ENCODE measurements at places on chromosomes 7 and 10.

DNA sequence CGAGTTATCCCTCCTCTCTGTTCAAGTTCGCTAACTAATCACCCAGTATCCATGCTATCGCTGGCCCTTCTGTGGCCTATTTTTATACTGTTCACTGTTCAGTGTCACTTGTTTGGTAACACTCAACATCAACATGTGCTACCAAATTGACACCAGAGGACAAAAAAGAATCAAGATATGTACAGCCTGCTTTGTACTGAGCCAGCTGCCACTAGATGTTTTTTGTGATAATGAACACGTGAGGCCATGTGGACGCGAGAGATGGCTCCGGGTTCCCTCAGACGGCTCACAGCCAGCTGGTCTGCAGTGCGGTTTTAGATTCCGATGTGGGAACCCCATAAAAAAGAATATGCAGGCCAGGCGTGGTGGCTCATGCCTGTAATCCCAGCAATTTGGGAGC is 21.2 kb downstream of the CAV1 start:
- DNase-seq = no peak

- no peak for DNase-seq
These were observed 42.9 kb upstream of the IKZF1 start for GRCh38 chr7:50261593-50261992.

- no peak for DNase-seq
These were observed 216.6 kb upstream of the YAE1 start for GRCh38 chr7:39349452-39350123.

DNA sequence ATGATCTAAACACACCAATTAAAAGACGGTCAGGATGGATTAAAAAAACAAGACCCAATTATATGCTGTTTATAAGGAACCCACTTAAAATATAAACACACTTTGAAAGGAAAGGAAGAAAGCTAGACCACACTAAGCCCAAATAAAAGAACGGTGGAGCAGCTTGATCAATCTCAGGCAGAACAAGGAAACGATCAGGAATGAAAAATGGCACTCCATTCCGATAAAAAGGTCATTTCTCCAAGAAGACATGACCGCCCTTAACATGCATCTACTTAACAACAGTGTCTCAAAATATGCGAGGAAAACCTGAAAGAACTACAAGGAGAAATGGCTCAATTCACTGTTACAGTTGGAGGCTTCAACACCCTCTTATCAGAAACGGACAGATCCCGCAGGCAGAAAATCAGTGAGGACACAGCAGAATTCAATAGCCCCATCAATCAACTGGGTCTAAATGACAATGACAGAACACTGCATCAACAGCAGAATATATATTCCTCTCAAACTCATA is 210.0 kb downstream of the MAD1L1 start:
- no peak for DNase-seq

DNA sequence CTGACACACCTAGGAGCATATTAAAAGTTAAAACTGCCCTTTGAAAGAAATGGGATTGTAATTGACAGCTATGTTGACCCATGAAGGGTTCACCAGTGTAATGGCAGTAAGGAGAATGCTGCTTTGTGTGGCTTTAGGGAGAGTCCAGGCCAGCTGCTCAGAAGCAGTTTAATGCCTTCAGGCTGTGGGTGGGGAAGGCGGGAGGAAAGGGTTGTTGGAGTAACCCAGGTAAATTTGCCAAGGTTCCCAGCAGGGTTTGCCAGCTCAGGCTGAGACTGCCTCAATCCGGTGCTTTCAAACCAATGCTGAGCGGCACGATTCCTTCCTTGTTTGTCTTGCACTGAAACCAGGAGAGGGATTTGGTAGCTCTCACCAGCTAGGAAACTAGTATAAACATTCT is 637.2 kb downstream of the INHBA start:
- DNase-seq = no peak

GRCh38 chr10:71512761-71513539 is 116.2 kb downstream of the CDH23 start:
- no peak for DNase-seq

- peak; percentile 33 for DNase-seq
These were observed 941 bp upstream of the LUC7L2 start for GRCh38 chr7:139358541-139359365.

DNA sequence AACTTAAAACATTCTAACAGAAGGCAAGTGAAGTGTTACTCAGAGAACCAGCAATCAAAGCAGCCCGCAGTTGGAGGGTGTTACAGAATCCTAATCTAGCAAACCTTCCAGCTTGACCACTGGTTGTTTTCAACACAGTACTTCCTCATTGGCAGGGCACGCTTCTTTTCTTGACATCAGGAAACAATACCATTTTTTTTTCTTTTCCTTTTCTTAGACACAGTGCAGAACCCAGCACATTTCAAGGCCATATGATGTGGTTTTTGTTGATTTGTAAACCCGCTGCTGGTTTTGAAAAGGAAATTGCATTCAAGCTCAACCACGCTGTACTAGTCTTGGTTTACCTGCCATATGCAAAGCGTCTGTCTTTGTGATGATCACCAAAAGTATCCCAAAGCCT is 33.4 kb downstream of the RHOBTB1 start:
- no peak for DNase-seq

DNA sequence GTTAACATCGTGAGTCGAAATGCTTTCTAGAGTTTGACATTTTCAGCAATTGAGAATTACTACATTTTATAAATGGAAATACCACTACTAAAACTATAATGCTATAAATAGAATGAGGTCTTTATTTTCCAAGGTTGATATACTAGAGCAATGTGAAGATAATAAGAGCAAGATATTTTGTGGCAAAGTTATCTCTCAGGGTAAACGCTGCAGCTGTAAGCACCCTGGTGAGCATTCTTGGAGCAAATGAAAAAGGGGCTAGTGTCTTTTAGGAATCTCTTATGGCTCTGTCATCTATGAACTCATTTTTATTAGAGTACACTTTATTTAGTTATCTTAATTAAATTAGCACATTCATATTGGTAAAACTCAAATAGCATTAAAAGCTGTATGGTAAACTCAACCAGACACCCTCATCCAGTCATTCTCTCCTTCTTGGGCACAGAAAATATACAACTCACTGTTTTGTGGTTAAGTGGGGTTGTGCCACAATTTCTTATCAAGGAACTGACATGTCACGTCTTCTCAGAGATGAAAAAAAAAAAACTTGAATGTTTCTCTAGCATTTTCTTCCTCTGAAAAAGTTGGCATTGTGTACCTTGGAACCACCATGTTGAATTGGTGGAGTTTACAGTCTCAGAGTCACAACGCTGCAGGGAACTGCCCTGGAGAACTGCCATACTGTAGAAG is 289.5 kb upstream of the PFKP start:
- no peak for DNase-seq

DNA sequence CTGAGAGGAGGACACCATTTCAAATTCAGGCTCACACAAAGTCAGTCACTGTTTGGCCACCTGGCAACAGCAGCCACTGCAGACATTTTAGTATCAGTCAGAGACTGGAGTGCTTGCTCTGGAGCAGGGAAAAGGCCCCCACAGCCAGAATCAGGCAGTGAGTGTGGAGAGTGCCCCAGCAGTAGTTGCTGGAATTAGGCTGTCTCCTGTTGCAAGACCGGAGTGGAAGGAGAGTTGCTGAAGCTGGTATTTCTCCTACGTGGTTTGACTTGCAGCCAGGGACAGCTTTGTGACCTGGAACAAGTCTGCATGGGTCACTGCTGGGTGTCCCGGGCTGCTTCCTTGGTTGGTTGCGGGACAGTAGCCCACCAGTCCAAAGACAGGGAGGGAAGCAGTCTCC is 78.4 kb upstream of the TMEM168 start:
- no peak for DNase-seq

- peak; percentile 8 for DNase-seq
These were observed 187.9 kb upstream of the MALRD1 start for GRCh38 chr10:18860631-18861240.

- DNase-seq = no peak
These were observed 3.3 kb downstream of the LFNG start for GRCh38 chr7:2522780-2523433.

DNA sequence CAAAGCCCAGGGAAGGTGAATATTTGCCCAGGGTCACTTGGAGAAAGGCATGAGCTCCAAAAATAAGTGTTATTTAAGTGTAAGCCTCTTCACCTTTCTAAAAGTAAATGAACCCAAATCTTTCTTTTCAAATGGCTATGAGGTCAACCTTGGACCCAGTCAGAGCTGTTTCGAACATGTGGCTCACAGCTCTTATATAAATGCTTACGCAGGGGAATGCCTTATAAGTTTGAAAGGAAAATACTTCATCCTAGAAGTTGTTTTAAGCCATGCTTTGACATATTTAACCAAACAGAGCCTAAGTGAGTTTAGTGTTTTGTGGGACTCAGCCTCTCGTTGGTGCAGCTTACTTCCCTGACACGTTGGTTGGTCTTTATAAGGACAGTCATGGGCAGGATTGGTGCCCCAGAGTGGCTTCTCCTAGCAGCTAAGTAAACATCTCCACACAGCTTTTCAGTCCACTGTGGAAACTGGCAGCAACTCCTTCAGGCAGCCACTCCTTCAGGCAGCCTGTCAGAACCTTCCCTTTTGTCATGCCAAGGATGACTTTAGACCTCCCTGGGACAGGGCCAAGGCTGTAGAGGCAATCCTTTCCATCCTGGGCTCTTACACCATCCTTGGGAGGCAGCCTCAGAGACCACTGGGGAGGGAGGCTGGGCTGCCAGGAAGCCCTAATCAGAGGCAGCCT is 43.6 kb downstream of the MINDY4 start:
- DNase-seq = no peak

DNA sequence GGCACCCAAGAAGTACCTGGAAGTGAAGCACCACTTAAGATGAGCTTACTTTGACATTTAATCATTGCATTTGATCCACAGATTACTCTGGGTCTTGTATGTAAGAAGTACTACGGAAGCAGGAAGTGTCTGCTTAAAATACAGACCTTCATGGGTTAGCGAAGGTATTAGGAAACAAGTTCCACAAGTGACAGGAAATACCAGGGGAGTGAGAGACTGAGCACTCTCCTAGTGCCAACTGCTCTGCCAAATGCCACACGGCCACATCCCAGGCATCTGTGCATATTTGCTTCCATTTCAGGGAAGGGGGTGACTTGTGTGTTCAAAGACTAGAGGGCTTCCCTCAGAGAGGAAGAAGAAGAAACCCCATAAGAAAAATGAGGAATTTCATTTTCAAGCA is 57.2 kb upstream of the ANK3 start:
- DNase-seq = no peak

GRCh38 chr10:77240041-77240652 is 397.5 kb downstream of the KCNMA1 start:
- peak; percentile 70 for DNase-seq

DNA sequence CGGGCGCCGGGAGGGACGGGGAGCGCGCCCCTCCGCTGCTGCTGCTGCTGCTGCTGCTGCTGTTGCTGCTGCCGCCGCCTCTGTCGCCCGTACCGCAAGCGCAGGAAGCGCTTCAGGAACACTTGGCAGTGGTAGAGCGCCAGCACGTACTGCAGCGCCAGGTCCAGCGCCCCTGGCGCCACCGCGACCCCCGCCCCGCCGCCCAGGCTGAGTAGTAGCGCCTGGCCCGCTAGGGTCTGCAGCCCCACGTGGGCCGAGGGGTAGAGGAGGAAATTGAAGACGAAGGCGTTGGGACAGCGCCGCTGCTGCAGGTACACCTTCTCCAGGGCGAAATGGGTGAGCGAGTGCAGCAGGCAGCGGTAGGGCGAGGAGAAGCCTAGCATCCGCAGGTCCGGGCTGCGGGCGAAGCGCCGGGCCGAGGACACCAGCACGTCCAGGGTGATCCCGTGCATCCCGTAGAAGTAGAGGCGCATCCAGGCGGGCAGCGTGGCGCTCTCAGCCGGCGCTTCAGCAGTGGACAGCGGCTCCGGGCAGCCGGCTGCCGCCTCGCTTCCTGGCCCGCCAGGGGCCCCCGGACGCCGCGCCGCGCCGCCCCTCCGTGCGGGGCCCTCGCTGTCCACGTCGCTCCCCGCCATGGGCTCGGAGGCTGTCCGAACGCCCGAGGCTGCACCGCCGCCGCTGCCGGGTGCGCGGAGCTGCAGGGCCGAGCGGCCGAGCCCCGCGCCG is at the start of gene TMEM229A:
Gene TMEM229A, minus strand, starts transcription at position 699 of the 726 bp plus-strand sequence. Its CDS starts 64 bp downstream, at position 635.
- DNase-seq = peak; percentile 28

GRCh38 chr7:20329389-20330238 is 1.1 kb upstream of the ITGB8 start:
- DNase-seq = peak; percentile 71

DNA sequence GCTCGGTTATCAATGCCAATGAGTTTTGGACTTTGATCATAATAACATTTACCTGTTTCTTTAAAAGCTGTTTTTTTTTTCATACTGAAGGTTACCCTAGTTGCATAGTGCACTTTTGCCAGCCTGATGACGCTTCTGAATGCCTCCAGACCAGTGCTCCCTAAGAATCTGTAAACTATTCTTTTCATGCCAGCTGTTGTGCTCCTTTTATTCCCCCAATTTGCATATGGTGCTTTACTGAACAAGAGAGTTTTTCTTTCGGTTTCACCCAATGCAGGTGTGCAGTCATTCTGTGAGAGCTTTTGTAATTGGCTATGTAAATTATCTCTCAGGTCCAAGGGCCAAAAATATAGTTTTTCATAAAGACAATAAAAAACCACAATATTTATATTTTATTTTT is 48.1 kb upstream of the GLCCI1 start:
- no peak for DNase-seq

- DNase-seq = no peak
These were observed 45.8 kb upstream of the TNS3 start for GRCh38 chr7:47627580-47628283.

DNA sequence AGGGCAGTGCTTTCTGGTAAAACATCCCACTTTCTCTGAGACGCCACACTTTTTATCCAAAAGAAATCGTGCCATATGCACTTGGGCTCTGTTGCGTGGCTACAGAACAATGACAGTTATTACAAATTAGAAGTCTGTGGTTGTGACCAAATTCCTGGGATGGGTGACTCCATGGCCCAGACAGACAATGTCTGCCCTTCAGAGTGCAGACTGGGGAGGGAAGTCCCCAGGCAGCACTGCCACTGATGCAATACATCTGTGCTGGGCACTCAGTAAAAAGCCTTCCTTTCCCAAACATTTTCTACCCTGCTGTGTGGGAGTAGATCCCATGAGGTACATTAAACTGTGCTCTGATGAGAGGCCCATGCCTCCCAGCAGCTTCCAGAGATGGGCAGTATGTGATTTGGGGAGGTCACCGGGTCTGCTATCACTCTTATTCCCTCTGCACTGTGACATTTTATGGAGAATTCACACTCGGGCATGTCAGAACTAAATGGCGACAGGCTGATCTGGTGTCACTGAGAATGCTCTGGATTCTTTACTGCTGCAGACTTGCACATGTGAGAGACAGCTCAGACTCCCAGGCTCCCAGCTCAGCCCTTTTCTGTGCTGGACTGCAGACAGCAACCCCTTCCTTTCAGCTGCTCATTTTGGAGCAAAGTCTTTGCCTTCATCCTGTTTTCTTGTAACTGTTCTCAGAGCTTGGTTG is 243.5 kb upstream of the ZNF32 start:
- DNase-seq = peak; percentile 50

DNA sequence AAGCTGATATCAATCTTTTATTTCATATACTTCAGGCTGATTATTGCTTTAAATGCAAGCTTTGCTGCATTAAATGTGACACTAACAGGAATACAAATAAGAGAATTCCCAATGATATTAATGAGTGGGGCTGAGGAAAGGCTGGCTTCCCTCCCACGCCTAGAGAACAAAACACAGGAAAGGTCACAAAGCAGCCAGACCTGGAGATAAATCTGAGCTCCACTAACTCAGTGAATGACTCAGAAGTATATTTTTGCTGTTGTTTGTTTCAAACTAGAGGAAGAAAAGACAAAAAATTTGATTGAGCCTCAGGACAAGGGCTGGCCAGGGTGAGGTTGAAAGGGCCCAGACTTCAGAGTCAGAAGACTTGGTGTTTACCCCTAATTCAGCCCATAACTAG is 88.1 kb downstream of the XPNPEP1 start:
- DNase-seq = no peak

Data from IMR-90 (cell line).